ENCODE measurements at places on chromosomes 7 and 10.

DNA sequence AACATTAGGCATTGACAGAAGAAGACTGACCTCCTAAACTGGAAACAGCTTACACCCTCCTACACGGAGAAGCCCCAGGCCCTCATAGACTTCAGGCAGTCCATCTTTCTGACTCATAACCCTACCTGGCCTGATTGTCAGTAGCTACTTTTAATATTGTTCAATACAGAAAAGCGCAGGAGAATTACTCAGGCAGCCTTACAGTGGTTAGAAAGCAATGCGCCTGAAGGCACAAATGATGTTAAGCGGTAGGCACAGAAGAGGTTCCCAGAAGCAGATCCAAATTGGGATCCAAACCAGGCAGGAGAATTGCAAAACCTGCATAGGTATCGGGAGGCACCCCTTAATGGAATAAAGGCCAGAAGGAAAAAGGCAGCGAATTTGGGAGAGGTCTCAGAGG, 5.4 kb upstream of the CYREN start:
- DNase-seq: no peak

DNA sequence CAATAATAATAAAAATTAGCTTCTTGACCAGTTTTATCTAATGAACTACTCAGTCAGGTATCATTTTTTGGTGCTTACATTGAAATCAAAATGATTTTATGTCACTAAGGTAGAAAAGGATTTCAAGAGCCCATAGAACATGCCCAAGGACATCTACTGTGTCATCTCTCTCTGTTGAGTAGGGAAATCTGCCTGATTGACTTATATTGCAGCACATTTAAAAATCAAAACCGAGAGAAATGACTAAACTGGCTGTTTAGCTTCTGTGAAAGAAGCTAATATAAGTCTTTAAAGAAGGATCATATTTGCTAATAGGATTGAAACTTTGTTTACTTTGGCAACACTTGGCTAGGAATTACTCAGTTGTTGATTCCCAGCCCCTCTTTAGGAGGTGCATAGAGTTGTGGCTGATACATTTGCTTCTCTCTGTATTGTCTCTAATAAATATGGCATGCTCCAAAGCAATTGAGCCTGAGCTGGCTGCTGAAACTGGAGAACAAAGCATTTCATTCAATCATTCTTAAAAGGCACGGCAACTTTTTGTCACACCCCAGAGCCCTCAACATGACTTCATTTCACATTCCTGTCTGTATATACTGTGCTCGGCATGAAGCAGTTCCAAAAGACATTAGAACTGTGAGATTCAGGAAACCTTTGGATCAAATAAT, 1096.9 kb upstream of the POT1 start:
- DNase-seq: no peak

DNA sequence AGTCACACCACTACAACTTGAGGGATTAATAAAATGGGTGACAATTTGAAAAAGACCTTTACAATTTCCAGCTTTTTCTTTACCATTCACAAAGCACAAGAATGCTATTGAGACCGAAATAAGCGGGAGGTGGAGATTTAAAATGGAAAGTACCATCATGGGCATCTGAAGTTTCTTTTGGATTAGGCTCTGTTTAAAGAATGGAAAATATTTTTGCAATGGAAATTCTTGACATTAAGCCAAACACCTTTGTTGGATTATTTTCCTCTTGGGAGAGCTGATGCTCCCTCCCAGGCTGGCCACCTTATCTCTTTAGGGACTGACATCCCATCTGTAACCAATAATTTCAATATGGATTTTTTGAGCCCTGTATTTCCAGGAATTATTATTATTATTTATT, 62.5 kb downstream of the BPGM start:
- DNase-seq: no peak

DNA sequence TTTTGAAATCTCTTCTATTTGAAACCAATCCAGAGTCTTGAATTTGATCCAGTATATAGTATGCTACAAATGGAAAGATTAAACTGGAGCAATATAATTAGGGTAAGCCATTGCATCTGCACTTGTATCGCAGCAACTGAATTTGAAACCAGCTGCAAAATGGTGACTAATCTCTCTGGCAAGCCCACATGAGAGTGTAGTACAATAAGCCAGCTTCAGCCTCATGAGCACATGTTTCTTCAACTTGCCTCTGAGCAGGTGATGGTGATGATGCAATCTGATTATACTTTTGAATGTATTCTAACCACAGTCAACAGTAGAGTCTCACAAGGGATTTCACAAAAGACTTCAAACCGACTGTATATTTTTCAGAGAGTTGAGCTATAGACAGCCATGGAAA, 829 bp upstream of the RPA3 start:
- DNase-seq: no peak

DNA sequence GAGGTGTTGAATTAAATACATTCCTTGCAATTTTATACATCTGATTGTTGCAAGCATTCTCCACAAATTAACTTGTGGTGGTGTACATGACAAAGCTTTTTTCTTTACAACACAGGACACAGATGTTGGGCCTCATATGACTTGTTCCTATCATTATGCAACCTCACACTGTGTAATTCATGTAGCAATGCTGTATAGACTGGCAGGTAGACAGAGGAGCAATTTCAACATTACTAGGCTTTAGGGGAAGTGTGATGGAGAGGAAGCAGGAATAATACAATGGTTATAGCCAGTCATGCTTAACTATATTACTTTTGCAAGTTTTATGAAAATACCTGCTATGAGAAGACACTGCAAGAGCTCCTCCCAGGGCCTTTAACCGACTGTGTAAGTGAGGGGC, 832.1 kb downstream of the CNTNAP2 start:
- DNase-seq: no peak
